ENCODE measurements at places on chromosomes 1 and 21. TPM values are rescaled to one million over a fixed set of nuclear protein-coding genes. Genes with fewer than 3 reads are reported as not detected.

SPRR2B gene
- not detected for total RNA-seq

ZCCHC17 gene
- 27.2 TPM for total RNA-seq

PADI3 gene
- not detected for total RNA-seq

CELA2B gene
- total RNA-seq: not detected

EPHA10 gene
- total RNA-seq: not detected

TEDDM1 gene
- not detected for total RNA-seq

MXRA8 gene
- total RNA-seq: 0.98 TPM

RIMS3 gene
- 3.9 TPM for total RNA-seq

RGS4 gene
- not detected for total RNA-seq

ATP6V1G3 gene
- not detected for total RNA-seq

DNA sequence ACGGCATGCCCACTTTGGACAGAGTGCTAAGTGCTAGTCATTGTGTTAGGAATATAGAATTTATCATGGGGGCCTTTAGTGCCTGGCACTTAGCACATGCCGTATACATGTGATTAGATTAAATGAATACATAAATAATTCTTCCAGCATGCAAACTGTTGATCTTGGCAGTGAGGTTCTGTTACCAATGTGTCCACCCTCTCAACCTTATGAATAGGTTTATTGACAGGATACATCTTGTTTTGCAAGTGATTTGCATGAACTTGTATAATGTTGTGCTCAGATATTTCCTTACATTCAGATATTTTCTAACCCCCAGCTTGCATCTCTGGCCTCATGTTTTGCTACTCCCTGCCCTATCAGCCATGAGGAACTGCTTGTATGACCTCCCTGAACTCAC is 60.3 kb upstream of the ZNF648 start:
- no peak for DNase-seq

GRCh38 chr1:7667159-7667558 is 103.9 kb upstream of the VAMP3 start:
- no peak for DNase-seq

- no peak for DNase-seq
Measured at GRCh38 chr1:14292520-14292919, 306.0 kb upstream of the KAZN start.

GRCh38 chr1:209384710-209385550 is 198.6 kb upstream of the CAMK1G start:
- DNase-seq: no peak

- DNase-seq: no peak
Measured at GRCh38 chr1:3105167-3105863, 36.3 kb downstream of the PRDM16 start.

GRCh38 chr1:242178924-242179708 is 180.2 kb upstream of the MAP1LC3C start:
- DNase-seq: no peak

- no peak for DNase-seq
Measured at GRCh38 chr1:228279722-228280105, 71.9 kb downstream of the OBSCN start.

DNA sequence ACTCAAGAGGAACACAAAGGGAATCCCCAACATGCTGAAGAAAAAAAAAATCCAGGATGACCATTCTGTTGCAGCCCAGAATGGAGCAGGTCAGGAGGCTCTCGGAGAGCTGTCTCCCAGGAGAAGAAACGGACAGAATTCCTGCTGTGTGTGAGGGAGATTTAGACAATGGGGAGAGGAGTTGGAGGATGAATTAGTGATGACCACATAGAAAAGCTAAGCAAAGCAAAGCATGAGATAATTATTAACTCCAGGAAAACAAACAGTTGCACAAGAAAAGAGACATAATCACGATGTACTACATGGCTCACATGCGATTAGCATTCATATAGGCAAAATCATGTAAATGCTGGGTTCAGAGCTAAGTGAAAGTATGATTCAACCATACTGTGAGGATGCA is 61.1 kb upstream of the SMYD2 start:
- DNase-seq: no peak

DNA sequence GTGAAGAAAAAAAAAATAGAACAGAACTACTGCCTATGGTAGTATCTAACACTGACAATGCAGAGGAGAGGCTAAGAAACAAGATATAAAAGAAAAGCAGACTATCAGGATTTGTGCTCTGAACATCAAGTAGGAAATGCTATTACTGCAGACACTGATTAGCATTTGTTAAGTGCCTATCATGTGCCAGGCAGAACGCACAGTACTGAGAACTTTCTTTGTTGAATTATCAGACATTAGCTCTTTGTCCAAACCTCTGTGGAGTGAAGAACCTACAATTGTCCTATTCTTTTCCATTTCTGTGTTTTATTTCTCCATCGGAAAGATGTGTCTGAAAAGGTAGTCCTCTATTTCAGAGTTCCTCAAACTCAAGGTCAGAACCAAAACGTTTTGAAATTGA is 30.5 kb upstream of the DISP1 start:
- DNase-seq: no peak

GRCh38 chr1:110460253-110461220 is 9.6 kb downstream of the PROK1 start:
- DNase-seq: peak; percentile 90

All from activated CD8-positive, alpha-beta T cell treated with anti-CD3 and anti-CD28 coated beads for 36 hours (primary cell).